ENCODE measurements at places on chromosomes 3 and 15.

DNA sequence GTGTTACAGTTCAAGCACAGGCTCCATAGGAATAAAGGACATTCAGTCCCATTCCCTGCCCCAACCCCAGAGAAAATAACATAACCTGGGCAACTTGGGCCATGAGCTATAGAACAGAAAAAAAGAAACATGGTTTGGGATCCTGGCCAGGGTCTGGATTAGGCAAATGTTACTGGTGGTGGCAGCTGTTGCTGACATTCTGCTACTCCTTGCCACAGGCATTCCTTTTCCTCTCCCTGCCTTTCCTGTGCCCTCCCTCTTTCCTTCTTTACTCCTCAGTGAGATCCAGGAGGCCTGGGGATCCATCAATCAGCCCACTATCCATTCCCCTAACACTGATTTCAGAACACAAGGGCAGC lies 129.1 kb downstream of the NTRK3 start:
- DNase-seq = no peak

GRCh38 chr3:35028157-35028556 lies 611.2 kb upstream of the ARPP21 start:
- DNase-seq = no peak

DNA sequence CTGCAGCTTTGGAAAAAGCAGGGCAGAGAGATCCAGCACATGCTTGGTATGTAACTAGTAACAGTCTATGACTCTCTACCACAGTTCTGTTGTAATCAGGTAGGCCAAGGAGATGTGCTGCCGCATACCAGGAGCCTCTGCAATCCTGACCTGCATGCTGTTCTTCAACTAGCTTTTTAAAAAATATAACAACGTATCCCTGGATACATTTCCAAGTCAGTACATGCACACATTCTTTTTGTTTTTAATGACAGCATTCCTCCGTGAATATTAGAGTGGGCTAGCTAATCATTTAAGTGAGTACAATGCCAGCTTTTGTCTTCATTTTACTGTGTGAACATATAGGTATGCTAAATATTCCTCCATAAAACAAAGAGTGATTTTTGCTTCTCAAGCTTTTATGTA lies 437.8 kb downstream of the RBMS3 start:
- no peak for DNase-seq

DNA sequence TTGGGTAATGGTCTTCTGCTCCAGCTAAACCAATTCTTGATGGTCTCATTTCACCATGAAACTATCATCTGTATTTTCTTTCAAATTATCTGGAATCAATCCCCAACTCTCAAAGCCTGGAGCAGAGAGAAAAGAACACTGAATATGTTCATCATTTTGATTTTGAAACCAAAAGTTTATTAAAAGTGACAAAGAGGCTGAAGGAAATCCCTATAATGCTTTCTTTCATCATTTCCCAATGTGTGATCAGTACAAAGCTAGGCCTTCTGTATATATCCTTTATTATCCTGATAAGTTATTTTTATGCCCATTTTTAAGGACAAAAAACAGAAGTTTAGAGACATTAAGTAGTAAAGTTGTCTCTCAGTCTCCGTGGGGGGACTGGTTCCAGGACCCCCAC lies 50.1 kb upstream of the MBNL1 start:
- no peak for DNase-seq

GRCh38 chr3:152087153-152087552 lies 181.6 kb upstream of the MBNL1 start:
- no peak for DNase-seq

Measured in stimulated activated CD4-positive, alpha-beta T cell treated with anti-CD3 and anti-CD28 coated beads, Interleukin-4, amount 100 ng/mL, for 48 hours (primary cell).